Daoy (cell line): ENCODE measurements at places on chromosomes 1 and 21.

GRCh38 chr1:81446000-81446669, 354.6 kb upstream of the ADGRL2 start:
- DNase-seq = no peak

- DNase-seq = no peak
Observed at GRCh38 chr1:174167265-174167803, 8.0 kb downstream of the RABGAP1L start.

- DNase-seq = no peak
Observed at GRCh38 chr1:219209578-219209977, 35.9 kb downstream of the LYPLAL1 start.

- no peak for DNase-seq
Observed at GRCh38 chr1:39755965-39756659, 15.0 kb downstream of the OXCT2 start.

DNA sequence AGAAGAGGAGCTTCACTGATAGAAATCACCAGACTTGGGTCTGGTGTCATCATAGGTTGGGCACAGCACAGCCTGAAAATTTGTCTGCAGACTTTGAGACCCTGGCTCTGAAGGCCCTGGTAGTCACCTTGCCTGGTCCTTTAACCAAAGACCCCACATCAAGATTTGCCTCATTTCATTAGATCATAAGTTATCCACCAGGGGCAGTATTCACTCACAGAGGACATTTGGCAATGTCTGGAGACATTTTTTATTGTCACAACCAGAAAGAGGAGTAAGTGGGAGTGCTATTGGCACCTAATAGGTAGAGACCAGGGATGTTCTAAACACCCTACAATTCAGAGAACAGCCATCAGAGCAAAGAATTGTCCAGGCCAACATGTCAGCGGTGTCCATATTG, 22.1 kb upstream of the PAX7 start:
- no peak for DNase-seq

- DNase-seq = peak; percentile 20
Observed at GRCh38 chr1:63873751-63874150, 99.9 kb downstream of the ROR1 start.

GRCh38 chr1:210438928-210439841, 110.5 kb downstream of the HHAT start:
- DNase-seq = peak; percentile 96

GRCh38 chr1:228082214-228082917, at the start of gene ARF1:
ARF1 (plus strand) TSS chr1:228082708; CDS start chr1:228097115, 14,407 bp downstream.
- peak; percentile 95 for DNase-seq

DNA sequence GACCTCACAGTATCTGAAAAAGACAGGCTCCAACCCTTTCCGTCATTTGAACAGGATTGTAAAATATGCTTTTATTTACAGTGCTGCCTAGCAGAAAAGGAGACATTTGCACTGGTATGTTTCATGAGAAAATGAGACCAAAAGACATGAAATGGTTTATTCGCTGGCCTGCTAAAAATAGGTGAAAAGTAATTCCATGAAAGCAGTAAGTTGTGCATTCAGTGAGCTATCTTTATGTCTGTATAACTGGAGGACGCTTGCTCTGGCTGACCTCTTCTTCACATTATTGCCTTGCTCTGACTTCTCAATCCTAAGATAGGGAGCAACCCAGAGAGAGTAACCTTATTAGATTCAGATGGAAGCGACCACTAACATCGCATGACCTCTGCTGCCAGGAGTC, 38.3 kb downstream of the ODF2L start:
- no peak for DNase-seq

DNA sequence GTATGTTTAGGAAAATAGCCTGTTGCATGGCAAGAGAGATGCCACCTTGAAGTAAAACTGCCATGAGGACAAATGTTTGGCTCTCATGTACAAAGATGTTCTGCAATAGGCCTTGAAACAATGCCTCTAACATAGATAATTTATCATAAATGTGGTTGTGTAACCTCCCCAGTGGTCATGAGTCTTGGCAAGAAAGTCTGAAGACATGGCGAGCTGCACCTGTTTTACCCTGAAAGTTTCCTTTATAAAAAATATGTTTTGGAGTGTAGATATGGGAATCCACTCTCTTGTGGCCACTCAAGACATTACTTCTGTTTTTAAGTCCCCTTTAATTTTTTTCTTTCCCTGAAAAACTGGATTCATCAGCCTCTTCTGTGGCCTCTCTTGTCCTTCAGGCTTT, 2217.1 kb downstream of the NCAM2 start:
- DNase-seq = no peak

GRCh38 chr1:184283999-184284398, 102.8 kb upstream of the C1orf21 start:
- no peak for DNase-seq

- no peak for DNase-seq
Observed at GRCh38 chr1:67484492-67484891, 54.3 kb upstream of the SERBP1 start.

DNA sequence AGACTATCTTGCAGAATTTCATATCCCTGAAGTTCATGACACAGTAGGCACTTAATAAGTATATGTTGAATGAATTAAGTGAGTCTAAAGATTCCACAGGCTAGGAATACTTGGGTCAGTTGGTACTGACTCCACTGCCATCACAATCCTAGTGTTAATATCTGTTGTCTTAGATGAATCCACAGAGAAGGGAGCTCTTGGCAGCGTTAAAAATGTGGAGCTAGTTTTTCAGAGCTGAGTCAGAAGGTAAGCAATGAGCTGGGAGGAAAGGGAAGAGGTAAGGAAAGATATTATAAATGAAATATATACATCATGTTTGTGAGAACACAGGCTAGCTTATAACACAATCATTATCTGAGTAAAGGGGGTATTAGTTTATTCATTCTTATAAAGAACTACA, 21.8 kb upstream of the GORAB start:
- no peak for DNase-seq

DNA sequence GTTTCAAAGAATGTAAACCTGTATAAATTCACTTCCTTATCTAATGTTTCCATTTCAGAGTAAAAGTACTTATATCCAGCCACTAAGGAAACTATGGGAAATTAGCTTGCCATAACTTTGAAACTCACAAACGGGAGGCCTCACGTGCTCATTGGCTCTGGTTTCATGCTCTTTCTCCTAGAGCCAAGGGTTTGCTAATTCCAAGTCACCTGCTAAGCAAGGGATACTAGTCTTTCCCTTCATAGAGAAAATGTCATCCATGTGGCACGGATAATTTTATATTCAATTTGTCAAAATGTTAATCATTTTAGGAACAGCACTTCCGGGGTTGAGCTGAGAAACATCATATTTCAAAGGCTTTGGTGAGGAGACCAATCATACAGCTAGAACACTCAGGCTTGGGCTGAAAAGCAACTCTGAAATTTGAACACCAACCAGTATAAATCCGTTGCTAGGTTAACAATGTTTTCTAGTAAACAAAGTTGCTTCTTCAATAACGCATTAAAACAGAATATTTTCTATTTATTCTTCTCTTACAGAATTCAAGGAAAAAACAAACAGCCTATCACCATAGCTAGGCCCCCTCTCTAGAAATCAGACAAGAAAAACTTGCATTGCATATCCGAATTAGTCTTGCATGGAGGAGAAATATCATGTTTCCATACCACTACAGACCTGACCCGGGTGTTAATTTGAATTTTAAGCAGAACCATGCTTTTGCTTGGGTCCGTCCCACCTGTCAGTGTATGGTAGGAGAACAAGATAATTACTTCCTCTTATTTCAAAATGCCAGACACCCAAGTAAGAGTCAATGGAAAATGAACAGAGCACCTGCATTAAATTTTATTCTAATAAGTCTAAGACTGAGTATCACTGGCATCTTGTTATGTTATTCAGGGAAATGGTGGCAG, 196.1 kb upstream of the ESRRG start:
- DNase-seq = no peak

- DNase-seq = no peak
Observed at GRCh38 chr21:46503922-46504550, 45.3 kb downstream of the DIP2A start.

GRCh38 chr1:68313735-68314134, 81.4 kb upstream of the WLS start:
- DNase-seq = no peak
